GM23248 (cell line): ENCODE measurements at places on chromosomes 1 and 21.
A peak's percentile ranks its signal among the peaks of the same experiment; 100 is the strongest.

GRCh38 chr21:43741423-43742096, 22.6 kb downstream of the PDXK start:
- DNase-seq: no peak

- no peak for DNase-seq
Measured at GRCh38 chr1:191350938-191351337, 807.3 kb upstream of the RGS18 start.

DNA sequence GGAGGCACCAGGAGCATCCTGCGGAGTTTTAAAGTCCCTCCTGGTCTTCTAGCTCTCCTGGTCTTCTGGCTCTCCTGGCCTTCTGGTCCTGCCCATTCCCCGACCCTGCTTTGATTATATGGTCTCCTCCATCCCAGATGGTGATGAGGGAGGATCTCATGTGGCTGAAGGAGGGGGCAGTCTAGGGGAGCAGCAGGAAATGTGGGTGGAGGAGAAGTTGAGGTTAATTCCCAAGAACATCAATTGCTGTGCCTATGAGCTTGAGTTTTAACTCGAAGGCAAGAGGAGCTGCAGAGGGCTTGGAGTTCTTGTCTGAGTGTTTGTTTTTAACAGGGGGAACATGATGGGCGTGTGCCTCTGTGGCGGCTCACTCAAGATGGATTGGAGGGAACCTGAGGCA, 408.8 kb downstream of the MATN1 start:
- no peak for DNase-seq

DNA sequence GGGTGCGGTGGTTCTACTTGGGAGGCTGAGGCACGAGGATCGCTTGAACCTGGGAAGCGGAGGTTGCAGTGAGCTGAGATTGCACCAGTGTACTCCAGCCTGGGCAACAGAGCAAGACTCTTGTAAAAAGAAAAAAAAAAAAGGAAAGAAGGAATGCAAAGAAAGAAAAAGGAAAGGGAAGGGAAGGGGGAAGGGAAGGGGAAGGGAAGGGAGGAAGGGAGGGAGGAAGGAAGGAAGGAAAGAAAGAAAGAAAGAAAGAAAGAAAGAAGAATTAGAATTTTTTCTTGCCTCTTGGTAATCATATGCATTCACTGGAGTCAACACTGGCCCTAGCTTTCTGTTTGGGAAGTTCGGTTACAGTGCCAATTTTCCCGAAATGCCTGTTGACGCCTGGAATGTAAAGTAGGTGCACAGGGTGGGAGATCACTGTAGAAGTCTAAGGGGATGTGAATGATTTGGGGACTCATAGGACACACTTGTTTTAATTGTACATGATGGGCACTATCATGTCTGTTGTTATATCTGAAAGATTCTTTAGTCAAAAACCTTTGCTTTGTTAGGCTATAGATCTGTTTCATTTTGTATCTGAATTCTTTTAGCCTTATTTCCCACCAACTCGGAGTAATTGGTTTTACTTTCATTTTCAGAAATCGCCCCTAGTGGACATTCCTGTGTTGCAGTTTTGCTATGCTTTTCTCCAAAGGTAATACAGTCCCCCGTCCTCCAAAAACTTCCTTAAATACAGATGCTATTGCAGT, 59.8 kb upstream of the MORC3 start:
- peak; percentile 79 for DNase-seq

GRCh38 chr1:178942285-178943198, 71.7 kb upstream of the ANGPTL1 start:
- peak; percentile 70 for DNase-seq

DNA sequence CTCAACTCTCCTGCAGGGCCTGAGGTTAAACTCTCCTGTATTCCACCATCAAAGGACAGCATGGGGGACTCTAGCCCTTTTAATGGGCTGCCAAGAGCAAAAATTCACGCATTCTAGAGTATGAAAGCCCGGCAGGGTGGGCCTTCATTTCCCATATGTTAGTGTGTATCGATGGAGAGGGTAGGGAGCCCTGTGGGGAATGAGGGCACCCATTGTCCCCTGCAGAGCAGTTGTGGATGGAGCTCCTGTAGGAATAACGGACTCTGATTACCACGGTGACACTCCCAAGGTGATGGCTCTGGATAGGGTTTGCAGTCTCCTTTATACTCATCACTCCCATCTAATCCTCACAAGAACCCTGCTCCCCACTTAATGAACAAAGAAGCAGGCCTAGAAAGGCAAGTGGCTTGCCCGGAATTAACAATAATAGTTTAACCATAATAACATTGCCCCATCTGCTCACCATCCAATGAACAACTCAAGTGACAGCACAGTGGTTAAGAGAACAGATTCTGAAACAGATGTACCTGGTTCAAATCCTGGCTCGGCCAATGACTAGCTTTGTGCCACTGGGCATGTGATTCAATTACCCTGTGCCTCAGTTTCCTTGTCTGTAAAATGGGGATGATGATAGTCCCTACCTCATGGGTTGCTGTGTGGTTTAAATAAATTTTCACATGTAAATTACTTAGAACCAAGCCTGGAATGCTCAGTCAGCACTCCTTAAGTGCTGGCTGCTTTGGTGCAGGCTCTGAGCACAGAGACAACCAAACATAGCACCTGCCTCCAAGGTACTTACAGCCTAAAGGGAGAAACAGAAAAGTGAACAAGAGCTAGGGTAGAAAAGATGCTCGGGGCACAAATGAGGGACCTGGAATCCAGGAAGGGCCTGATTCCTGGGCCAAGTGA, 29.0 kb downstream of the HIVEP3 start:
- no peak for DNase-seq

- DNase-seq: no peak
Measured at GRCh38 chr1:92262516-92262915, 36.3 kb downstream of the GLMN start.

DNA sequence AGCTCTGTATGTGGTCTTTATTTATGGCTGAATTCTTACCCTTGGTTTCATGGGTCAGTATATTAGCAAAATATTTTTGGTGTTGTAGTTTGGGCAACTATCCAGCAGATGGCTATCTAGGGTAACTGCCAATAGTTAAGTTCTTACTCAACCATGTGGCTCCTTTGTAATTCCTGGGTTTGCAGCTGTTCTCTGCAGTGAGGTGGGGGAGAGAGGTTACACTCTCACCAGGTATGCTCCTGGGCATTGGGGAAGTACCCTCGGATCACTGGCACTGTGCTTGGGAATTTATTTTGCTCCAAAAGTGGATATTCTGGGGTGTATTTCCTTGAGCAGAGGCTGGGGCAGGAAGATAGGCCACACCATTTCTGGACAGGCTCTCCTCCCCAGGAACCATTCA, 436.7 kb upstream of the TMPRSS15 start:
- DNase-seq: no peak

DNA sequence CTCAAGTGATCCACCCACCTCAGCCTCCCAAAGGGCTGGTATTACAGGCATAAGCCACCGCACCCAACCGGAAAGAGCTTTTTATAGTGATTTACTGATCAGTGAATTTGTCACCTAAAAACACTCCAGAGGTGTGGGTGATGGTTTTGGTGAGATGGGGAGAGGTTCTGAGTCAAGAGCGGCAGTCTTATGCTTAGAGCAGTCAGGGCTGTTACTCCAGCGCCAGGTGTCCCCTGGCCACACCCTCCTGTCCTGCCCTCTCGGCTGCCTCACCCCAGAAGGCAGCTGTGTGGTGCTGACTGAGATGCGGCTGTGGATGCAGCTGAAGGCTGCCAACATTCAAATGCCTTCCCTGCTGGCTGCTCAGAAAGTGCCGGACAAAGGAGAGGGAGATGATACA, 94.5 kb upstream of the LPGAT1 start:
- no peak for DNase-seq

GRCh38 chr1:5991381-5992025, 722 bp downstream of the NPHP4 start:
- peak; percentile 69 for DNase-seq

GRCh38 chr21:34812504-34813265, 143.9 kb downstream of the CLIC6 start:
- DNase-seq: peak; percentile 90

DNA sequence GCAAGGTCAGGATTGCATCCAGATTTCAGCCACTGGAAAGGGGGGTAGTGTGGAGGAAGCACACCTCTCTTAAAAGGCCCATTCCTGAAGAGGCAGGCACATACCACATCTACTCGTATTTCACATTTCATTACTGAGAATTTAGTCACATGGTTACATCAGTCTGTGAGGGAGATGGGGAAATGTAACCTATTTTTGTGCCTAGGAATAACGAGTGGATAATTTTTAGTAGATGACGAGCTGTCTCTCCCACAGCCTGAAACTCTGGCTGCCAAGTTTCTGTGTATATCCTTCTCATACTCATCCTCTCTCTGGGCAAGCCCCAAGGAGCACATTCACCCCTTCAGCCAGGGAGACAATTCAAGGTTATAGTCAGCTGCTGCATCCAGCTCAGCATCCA, 10.3 kb upstream of the C21orf91 start:
- peak; percentile 69 for DNase-seq

DNA sequence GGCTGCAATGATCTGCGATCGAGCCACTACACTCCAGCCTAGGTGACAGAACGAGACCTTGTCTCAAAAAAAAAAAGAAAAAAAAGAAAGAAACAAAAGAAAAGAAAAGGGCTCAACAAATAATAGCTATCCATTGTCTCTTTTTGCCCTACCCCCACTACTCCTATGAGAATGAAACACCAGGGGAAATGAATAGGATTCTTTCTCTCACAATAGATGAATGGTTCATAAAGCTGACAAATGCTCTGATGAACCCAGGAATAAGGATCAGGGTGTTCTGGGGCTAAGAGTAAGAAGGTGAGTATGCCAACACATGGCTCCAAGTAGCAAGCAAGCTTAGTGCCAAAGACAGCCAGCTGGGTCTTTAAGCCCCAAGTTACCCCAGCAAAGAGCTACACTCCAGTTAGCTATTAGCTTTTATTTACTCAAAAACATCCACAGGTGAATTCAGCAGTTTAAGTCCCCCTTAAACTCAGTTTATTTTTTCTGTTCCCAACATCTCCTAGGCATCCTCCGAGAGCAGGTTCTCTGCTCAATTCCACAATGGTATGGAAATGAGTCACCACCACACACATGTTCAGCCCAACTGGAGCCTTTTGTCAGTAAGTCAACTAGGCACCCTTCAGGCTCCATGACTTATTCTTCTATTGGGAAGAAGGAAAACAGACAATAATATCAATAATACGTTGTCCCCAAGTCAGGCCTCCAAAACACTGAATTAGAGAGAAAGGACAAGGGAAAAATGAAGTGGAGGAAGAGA, 4.2 kb downstream of the ADORA3 start:
- no peak for DNase-seq

DNA sequence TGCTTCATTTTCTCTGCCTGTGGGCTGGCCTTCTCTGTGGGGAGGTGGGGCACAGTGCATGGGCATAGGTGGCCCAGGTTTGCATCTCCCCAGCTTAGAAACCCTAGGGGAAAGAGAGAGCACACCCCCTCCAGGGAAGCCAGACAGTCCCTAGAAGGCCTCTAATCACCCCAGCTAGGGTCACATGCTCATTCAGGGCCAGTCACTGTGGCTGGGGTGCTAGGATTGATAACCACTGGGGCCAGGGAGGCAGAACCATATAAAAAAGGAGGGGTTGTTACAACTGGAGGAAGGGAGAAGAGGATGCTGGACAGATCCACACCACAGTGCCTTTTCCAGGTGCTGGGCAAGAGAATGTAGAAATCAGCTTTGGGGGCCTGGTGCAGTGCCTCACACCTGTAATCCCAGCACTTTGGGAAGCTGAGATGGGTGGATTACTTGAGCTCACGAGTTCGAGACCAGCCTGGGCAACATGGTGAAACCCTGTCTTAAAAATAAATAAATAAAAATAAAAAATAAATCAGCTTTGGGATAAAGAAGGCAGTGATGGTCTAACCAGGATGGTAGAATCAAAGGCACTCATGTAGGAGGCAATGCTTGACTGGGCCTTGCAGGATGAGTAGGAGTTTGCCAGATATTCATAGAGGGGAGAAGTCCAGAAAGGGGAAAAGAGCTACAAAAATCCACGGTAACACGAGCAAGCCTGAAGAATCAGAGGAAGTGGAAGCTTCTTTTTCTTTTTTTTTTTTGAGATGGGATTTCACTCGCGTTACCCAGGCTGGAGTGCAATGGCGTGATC, 19.5 kb downstream of the FBLIM1 start:
- DNase-seq: no peak

- no peak for DNase-seq
Measured at GRCh38 chr1:198031086-198031485, 113.9 kb downstream of the LHX9 start.

- peak; percentile 19 for DNase-seq
Measured at GRCh38 chr1:17984583-17984982, 123.0 kb upstream of the IGSF21 start.

DNA sequence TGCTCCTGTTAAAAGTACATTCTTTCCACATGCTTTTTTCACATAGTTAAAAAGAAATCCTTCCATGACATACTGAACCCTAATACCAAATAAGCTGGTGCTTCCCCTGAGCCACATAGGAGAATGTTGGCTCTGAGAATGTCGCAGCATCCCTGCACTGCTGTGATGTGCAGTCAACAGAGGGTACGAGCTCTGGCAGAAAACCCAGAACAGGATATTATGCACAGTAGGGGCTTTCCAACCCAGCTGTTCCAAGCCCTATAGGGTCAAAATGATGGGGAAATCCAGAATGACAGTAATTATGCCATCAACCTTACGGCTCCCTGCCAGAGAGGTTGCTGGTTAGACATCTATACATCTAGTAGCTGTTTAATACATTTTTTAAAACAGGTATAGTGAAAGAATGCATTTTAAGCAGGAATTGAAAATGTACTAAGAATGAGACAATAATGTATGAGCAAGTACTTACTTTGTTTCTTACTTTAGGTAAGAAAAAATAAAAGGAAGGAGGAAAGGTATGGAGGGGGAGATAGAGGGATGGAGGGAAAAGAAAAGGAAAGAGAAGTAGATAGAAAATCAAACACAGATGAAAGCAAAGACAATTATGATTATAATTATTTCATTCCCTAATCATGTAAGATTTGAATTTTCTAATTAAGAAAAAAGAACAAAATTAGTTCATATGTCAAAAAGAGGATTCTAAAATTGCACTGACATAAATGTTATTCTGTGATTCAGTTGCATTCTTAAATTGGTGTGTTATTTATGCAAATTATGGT, 126.0 kb downstream of the NR5A2 start:
- no peak for DNase-seq

DNA sequence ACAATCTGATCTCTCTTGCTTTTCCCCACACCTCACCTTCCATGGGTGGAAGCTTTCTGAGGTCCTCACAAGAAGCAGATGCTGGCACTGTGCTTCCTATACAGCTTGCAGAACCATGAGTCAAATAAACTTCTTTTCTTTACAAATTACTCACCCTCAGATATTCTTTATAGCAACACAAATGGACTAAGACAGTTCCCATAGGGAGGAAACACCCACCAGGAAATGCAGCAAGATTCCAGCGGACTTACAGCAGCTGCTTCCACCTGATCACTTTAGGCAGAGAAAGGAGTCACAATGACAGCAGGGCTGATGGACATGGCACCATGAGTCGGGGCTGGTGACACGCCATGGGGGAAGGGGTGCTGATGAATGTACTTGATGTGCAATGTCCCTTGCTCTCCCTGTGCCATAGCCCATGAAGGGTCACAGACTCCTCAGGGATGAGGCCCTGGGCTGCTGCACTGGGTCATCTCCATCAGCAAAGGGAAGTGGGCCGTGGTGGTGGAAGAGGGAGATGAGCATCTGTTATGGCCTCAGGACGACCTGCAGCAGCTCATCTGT, 53.9 kb downstream of the PRSS38 start:
- peak; percentile 46 for DNase-seq

GRCh38 chr1:151832318-151832980, 847 bp upstream of the RORC start:
- DNase-seq: peak; percentile 88

- DNase-seq: peak; percentile 64
Measured at GRCh38 chr1:66265796-66266195, 268.2 kb upstream of the SGIP1 start.

- no peak for DNase-seq
Measured at GRCh38 chr1:247713753-247714152, 2.7 kb downstream of the OR6F1 start.
